Activated naive CD4-positive, alpha-beta T cell treated with anti-CD3 and anti-CD28 coated beads, Interleukin-2, amount 10 ng/mL, durations not matched to agents 5 hours and 36 hours (primary cell): ENCODE measurements at places on chromosomes 3 and 15. TPM values are rescaled to one million over a fixed set of nuclear protein-coding genes. Genes with fewer than 3 reads are reported as not detected.

GRK7 gene
- not detected for total RNA-seq

GOLGA6B gene
- total RNA-seq, result not detected

CKMT1B gene
- not detected for total RNA-seq

GOLGA8T gene
- total RNA-seq, result 0.28 TPM

OR5K3 gene
- total RNA-seq, result not detected

GAP43 gene
- total RNA-seq, result not detected

SLCO2A1 gene
- total RNA-seq, result not detected

INKA1 gene
- 0.46 TPM for total RNA-seq

SNURF gene
- 10.2 TPM for total RNA-seq

OR5K2 gene
- total RNA-seq, result not detected

RARB gene
- not detected for total RNA-seq

SIDT1 gene
- total RNA-seq, result 21.9 TPM

HYAL3 gene
- total RNA-seq, result 6.3 TPM

ITPKA gene
- 0.19 TPM for total RNA-seq

MTFMT gene
- total RNA-seq, result 15.3 TPM

CEP19 gene
- total RNA-seq, result 5.2 TPM

TF gene
- total RNA-seq, result 0.30 TPM

CPA3 gene
- total RNA-seq, result not detected

TAGLN3 gene
- not detected for total RNA-seq

KIF15 gene
- 46.1 TPM for total RNA-seq

C2CD4A gene
- total RNA-seq, result not detected

RLBP1 gene
- not detected for total RNA-seq

PRRT3 gene
- total RNA-seq, result 6.1 TPM

PGBD4 gene
- total RNA-seq, result 3.1 TPM

SLC28A2 gene
- total RNA-seq, result not detected

ATP1B3 gene
- total RNA-seq, result 75.7 TPM

MITF gene
- not detected for total RNA-seq

GP9 gene
- not detected for total RNA-seq

PLS1 gene
- total RNA-seq, result 2.2 TPM

UBL7 gene
- total RNA-seq, result 61.7 TPM

ADPRH gene
- 1.2 TPM for total RNA-seq

CCDC54 gene
- total RNA-seq, result not detected

GPR62 gene
- total RNA-seq, result not detected

MASP1 gene
- total RNA-seq, result not detected

ERICH6 gene
- 0.36 TPM for total RNA-seq

FOXB1 gene
- total RNA-seq, result 0.75 TPM

ANKRD34C gene
- not detected for total RNA-seq

SYNPR gene
- not detected for total RNA-seq

TICRR gene
- total RNA-seq, result 16.1 TPM

CCR8 gene
- 0.76 TPM for total RNA-seq

PRKCD gene
- total RNA-seq, result 18.3 TPM

AQP9 gene
- not detected for total RNA-seq

RTP4 gene
- total RNA-seq, result 10.6 TPM

ADCY5 gene
- total RNA-seq, result not detected

RBM6 gene
- 111 TPM for total RNA-seq

ACKR4 gene
- total RNA-seq, result not detected
